ENCODE measurements at places on chromosomes 1 and 21.
A peak's percentile ranks its signal among the peaks of the same experiment; 100 is the strongest.

DNA sequence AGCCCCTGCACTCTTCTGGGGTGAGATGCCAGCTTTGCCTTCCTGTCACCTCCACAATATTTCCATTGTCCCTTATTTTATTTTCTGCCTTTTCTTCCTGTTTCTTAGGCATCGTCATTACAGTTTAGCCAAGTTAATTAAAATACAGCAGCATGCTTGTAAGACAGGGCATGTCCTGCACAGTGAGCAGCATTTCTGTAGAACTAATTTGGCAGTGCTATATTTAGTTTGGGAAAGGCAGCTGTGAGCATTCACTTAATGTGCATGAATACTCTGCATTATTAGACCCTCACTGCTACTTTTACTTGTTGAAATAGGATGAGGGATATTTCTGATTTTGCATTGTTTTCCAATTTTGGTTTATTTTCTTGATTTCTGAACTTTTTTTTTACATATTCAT lies 133.3 kb downstream of the KCNK2 start:
- DNase-seq = no peak

DNA sequence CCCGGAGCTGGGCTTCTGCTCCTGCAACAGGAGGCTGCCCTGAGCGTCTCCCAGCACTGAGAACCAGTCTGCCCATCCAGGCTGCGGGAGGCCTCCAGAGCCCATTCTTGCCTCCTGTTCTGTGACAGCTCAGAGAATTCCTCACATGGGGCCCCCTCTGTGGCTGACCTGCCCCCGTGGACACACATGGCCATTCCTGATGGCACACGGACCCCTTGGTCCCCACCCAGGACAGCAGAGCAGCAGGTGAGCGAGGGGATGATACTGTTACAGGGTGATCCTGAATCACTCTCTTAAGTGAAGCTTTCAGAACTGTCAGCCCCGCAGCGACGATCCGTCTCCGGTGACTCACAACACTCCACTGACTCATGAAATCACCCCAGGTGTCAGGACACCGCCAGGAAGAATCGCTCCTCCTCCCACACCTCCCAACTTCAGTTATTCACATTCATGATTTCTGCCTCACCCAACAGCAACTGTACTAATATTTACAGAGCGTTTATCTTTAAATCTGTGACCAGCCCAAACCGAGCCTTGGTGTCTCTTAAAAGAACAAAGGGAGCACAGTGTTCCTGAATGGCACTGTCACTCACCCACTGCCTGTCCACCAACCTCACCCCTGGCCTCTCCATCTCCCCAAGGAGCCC lies 22.5 kb downstream of the CHD5 start:
- peak; percentile 37 for DNase-seq

DNA sequence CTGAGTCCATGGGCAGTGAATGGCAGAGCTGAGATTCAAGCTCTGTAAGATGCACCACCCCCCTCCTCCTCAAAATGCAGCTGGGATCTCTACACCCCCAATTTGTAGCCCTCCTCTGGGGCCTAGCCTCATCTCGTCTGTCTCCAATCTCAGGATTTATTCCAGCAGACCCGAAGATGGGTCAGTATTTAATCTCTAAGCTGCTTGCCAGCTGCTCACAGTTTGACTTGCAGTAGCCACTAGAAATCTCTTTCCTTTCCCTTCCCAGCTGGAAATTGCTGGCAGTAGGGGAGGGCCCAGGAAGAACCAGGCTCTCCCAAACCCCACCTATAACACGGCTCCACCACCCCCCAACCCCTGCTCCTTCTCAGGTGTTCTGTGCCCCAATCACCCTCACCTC lies 1.5 kb downstream of the LACTBL1 start:
- no peak for DNase-seq

DNA sequence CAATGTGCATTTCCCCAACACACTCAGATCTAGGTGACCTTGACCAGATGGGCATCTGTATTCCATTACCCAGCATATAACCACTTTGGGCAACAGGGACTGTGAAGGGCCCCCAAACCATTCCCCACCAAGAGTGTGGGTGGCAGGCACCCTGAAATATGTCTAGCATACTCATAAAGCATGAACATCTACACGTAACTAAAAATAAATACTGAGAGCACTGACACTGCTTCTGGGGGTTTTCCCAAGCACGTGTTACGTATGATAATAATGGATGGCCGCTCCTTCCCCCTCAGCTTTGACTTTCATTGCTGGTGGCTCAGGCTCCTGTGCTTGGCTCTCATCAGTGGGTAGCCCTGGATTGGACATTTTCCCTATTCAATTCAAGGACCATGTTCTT lies 39.1 kb downstream of the IGSF3 start:
- DNase-seq = no peak

GRCh38 chr1:161242313-161242712 lies 4.3 kb upstream of the NR1I3 start:
- DNase-seq = no peak

Measured in stimulated activated CD4-positive, alpha-beta T cell treated with anti-CD3 and anti-CD28 coated beads, Interleukin-4, amount 100 ng/mL, for 1 hour (primary cell).